CD4-positive, alpha-beta T cell treated with Interleukin-1 beta for 1 hour (primary cell): ENCODE measurements at places on chromosomes 6 and 20.

- no peak for DNase-seq
These were observed 9.3 kb upstream of the ID1 start for GRCh38 chr20:31595654-31596411.

GRCh38 chr20:51450221-51450712 is 92.3 kb downstream of the NFATC2 start:
- no peak for DNase-seq

DNA sequence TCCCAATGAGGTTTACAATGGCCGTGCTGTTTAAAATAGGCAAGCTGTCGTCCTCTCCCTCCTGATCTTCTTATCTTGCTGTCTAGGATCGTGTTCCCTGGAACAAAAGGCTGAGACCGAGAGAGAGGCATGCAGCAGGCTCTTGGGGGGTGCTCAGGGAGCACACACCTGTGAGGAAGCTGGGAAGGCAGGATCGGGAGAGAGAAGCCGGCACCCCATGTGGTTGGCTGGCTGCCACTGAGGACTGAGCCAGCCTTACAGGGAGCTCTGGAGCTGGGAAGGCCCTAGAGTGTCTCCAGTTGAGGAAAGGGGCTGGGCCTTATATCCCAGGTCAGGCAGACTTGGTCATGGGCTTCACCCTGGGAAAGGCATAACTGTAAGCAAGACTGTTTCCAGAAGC is 184.2 kb downstream of the LY86 start:
- no peak for DNase-seq

DNA sequence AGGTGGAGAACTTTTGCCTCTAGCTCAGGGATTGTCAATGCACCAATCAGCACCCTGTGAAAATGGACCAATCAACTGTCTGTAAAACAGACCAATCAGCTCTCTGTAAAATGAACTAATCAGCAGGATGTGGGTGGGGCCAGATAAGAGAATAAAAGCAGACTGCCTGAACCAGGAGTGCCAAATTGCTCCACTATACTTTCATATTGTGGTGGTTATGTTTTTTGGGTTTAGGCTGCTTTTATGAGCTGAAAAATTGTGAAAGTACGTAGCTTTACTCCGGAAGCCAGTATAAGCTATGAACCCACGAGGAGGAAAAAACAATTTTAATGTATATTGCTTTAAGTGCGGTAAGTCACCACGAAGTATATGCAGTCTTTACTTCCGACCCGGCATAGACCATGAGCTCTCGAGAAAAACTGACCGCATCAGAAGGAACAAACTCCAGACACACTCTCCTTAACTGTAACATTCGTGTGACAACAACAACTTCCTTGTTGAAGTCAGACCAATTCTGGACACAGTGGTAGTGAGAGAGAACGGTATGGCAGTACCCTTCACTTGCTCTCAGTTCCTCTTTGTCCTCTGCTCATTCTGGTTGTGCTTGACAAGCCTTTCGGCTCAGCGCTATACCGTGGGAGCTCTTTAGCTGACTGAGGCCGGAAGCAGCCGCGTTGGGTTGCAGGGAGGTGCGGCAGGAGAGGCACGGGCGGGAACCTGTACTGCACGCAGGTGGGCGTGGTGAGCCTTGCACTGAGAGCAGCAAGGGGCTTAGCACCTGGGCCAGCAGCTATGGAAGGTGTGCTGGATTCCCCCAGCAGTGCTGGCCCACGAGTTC is 81.9 kb upstream of the E2F3 start:
- DNase-seq, result peak; percentile 85

DNA sequence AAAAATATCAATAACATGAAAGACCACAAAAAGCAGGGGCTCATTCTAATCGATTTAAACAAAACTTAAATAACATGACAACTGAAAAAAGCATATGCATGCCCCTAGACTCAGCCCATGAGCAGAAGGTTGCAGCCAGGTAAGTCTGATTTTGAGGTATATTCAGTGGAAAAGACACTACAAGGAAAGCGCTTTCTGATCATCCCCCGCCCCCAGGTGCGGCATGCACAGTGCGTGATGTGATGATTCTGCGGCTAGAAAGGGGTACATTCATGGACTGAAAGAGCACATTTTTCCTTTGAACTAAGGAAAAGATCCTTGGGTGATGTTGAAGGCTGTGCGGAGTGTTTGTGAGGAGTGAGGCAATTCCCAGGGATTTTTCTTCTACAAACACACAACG is 16.9 kb upstream of the FOXC1 start:
- no peak for DNase-seq

DNA sequence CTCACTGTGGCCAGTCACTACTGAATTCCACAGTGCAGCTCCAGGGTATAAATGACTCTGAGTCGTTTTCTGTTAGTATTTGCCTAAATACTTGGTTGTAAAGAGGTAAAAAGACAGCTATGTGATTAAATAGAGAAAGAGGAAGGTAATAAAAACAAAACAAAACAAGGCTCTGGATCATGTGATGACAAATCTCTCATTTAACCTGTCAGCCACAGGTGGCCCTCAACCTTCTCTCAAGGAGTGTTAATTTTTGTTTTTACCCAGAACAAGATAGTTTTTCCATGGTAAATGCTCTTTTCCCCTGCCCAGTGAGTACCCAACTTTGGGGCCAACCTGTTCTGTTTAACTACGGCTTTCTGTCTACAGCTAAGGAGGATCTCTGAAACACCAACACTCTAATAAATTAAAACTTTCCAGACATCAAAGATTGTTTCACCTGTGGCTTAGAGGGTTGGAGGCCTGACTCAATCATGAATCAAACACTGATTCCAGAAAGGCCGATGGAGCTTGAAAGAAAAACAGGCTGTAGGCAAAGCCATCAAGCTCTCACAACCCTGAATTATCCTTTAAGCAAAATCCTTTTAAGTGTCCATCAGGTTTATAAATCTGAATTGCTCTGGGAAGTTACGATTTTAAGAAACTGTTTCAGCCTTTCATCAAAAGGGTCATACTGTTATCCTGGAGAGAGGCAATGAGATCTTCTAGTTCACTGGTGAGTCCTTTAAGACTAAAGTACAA is 81.5 kb upstream of the BCLAF1 start:
- no peak for DNase-seq

DNA sequence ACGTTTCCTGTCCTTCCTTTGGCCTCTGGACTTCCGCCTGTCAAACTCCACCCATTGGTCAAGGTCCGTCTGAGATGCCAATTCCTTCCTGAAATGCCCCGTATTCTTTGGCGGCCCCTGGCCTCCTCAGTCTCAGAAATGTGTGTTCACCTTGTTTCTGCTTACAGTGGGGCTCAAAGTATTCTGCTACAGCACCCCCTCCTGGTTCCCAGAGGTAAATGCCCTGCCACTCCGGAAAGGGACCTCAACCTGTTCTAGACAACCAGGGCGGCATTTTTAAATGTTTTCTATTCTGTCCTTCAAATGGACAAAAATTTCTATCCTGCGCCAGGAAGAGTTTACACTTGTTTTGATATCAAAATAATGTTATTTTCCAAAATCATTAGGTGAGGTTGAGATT is 12.1 kb upstream of the PAX1 start:
- no peak for DNase-seq

DNA sequence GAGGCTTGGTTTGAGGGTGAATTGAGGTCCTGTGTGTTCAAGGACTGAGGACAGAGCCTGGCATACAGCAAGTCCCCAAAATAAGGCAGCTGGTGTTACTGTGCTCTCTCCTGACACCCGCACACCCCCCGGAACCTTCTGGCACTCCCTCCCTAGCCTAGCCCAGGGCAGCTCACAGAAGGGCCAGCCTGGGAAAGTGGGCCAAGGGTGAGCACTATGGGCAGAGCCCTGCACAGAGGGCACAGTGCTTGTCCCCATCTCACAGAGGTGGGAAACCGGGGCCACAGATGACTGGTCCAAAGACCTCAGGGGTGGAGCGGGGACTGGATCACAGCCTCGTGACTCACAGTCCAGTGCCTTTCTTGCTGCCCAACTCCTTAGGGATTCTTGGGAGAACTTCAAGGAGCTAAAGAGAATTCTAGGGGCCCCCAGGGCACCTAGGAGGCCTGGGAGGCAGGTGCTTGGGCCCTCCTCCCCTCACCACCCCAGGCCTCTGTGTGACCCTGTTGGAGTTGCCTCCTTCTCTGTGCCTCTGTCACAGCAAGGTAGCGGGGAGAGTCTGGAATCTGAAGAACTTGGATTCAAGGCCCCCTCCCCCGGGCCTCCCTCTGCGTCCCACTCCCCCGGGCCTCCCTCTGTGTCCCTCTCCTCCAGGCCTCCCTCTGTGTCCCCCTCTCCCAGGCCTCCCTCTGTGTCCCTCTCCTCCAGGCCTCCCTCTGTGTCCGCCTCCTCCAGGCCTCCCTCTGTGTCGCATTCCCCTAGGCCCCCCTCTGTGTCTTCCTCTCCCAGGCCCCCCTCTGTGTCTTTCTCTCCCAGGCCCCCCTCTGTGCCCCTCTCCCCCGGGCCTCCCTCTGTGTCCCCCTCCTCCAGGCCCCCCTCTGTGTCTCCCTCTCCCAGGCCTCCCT is 13.5 kb downstream of the DLGAP4 start:
- DNase-seq, result no peak

DNA sequence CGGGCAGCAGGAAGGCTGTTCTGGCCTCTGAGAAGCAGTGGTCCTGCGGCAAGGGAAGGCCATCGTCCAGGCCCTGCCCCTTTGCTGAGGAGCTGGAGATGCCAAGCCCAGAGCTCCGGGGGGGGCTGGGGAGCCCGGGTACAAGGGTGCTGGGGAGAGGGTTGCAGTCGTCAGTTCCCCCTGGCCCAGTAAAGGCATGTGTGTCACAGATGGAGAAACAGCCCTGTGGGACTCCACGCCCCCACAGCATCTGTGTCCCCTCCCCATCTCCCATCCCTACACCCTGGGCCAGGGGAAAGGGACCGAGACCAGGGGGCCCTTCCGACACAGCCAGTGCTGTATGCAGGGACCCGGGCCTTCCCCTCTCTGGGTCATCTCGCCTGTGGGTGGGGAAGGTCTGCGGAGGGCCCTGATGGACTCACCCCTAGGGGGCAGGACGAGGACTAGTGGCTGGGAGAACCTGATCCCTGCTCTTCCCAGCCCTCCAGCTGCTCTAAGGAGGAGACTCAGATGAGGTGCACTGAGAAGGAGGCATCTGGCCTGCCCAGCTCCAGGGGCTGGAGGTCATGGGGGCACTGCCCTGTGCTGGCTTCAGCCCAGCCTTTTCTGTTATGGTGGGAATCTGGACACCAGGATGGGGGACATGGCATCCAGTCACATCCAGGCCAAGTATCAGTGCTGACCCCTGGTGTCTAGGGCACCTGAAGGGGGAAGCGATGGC is 609 bp downstream of the MYL9 start:
- no peak for DNase-seq

- DNase-seq, result no peak
These were observed 264.4 kb downstream of the HACE1 start for GRCh38 chr6:104595311-104595820.

DNA sequence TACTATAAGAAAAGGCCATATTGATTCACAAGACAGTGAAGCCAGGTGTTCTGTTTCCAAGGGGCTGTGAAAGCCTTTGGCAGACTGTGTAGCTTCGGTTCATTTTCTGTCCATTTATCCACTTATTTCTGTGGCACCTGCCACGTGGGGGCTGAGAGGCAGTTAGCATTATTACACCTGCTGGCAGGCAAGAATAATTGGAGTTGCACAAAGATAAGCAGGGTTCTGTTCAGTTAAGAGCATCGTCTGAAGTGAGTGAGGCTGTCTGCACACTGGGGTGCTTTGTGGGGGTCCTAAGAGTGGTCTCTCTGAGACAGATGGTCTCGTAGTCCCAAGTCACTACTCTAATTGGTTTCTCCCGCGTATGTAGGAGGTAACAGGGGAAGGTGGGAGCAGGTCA is 60.6 kb upstream of the CCN6 start:
- no peak for DNase-seq

DNA sequence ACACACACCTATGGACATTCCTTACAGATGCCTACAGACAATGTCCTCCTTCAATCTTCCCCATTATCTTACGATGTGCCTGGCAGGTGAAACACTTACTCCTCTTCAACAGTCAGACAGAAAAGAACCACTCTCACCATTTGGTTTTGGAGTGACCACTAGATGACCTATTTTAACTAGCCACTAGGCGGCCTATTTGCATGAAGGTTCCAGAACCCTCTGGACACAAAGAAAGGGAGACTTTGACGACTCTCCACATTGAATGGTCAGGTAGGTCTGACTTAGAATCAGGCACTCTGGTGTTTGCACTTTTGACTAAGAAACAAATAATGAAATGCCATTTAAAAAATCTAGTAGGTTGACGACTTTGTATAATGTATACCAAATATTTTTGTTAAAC is 42.0 kb downstream of the PNLDC1 start:
- DNase-seq, result no peak

GRCh38 chr6:24949020-24949569 is 13.3 kb upstream of the RIPOR2 start:
- peak; percentile 74 for DNase-seq

DNA sequence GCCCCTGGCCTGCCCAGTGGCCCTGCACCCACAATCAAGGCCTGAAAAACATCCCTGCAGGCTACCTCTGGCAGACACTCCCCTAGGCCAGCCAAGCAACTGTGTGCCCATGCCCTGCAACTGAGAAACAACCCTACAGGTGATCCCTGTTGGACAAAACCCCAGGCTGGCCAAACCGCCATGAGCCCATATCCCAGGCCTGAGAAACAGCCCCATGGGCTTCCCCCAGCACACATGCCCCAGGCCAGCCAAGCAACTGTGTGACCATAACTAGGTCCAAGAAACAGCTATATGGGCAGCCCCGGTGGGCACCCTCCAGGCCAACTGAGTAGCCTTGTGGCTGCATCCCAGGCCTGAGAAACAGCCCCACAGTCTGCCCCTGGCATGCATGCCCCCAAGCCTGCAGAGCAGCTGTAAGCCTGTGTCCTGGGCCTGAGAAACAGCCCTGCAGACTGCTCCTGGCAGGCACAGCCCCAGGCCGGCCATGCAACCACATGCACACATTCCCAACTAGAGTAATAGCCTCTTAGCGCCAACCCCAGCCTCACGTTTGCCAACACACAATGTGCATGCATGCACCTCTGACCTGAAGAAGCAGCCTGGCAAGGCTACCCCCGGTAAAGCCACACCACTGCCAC is 41.0 kb upstream of the SRSF6 start:
- DNase-seq, result no peak

- no peak for DNase-seq
These were observed 321.7 kb downstream of the CENPW start for GRCh38 chr6:126661646-126662045.

DNA sequence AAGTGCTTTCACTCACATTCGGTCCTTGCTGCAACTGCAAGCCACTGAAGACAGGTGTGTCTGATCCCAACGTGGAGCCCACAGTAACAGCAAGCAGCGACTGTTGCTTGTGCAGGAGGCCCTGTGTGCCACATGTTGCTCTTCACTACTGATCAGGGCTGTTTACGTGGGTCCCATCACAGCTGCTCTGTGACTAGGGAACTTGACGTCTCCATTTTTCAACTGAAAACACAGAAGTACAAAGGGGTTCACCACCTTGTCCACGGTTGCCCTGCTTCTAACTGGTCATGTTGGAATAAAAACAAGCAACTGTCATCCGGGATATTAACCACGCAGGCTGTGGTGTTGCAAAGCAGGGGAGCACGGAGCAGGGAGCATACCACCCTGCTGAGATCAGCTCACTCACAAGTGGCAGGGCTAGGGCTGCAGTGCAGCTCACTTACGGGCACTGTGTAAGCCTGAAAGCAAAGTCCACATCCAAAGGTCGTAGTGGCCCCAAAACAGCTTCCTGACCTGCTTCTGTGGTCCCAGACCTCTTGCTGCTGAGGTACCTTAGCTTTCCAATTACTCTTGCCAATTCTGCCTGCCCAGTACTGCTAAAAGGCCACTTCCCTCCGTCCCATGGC is 105.8 kb upstream of the DUSP22 start:
- no peak for DNase-seq

- DNase-seq, result no peak
These were observed 167.9 kb upstream of the MAN1A1 start for GRCh38 chr6:119517428-119517827.

- no peak for DNase-seq
These were observed 78.2 kb downstream of the PRPH2 start for GRCh38 chr6:42644211-42644610.

GRCh38 chr6:138656364-138657064 is 117.1 kb upstream of the CCDC28A start:
- DNase-seq, result no peak
